Kidney glomerular epithelial cell (primary cell): ENCODE measurements at places on chromosomes 1 and 21.

DNA sequence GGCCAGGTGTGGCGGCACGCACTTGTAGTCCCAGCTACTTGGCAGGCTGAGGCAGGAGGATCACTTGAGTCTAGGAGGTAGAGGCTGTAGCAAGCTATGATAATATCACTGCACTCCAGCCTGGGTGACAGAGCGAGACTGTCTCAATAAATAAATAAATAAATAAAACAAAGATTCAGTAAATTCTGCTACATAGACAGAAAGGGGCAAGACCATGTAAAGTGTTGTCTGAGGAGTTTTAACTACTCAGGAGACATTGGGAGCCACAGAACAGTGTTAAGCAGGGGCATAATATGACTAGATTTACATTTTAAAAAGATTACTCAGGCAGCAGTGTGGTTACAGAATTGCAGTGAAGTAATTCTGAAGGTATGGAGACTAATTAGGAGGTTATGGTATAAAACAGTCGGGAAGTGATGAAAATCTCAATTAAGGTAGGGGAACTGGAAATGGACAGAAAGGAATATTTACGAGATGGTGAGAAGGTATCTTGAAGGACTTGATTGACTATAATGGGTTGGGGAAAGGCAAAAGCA is 94.7 kb downstream of the ATP1B1 start:
- peak; percentile 6 for DNase-seq

DNA sequence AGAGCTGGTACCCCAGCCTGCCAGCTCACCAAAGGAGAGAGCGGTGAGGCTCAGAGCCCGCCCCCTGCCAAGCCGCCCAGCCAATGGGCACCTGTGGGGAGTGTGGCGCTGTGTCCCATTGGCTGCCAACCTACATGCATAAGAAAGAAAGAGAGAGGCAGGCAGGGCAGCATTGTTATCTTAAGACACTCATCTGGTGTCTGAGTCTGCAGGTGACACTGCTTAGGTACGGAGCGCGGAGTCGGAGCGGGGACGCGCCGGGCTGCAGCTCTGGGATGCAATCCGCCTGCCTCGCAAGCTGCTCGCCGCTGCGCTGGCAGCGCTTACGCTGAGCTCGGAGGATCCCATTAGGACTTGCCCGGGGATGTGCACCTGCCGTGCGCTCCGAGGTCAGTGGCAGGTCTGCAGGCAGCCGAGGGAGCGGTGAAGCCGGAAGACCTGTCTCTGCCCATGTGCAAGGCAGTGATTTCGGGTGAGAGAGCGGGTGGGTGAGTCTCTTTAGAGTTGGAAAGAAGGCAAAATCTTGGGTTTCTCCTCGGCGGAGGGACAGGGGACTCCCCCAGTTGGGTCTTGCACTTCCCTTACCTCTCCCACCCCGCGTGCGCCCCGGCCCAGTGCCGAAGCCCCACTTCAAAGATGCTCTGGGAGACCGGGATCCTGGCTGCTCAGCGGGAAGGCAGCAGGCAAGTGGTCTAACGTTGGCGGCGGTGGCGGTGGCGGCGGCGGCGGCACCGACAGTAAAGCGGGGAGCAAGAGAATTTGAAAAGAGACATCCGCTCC is at the start of gene BRINP2:
TSS of gene BRINP2 (plus strand) at position 203 of the 780 bp plus-strand sequence. CDS start 58,919 bp downstream, outside the sequence.
- peak; percentile 67 for DNase-seq

DNA sequence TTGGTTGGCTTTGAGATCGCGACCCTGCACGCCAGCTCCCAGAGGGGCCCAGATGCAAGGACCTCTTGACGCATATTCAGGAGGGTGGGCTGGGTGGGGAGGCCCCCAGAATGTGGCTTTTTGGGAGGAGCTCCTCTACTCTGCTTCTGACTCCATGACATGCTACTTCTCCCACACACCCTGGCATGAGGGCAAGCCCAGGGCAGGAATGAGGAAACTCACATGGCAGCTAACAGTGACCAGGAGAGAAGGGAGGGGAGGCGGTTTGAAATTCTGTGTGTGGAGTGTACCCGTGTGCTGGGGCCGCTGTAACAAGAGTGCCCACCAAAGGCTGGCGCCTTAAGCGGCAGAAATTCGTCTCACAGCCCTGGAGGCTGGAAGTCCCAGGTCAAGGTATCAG is 61.3 kb upstream of the GPR153 start:
- no peak for DNase-seq

- no peak for DNase-seq
These were observed 20.4 kb downstream of the AIM2 start for GRCh38 chr1:159056069-159056698.

GRCh38 chr1:224726441-224727182 is 110.5 kb downstream of the CNIH3 start:
- DNase-seq = peak; percentile 73

GRCh38 chr1:68141071-68142021 is 90.9 kb upstream of the DIRAS3 start:
- peak; percentile 6 for DNase-seq

GRCh38 chr1:42950116-42950481 is 8.6 kb downstream of the SLC2A1 start:
- DNase-seq = no peak

GRCh38 chr1:56435434-56436262 is 143.7 kb downstream of the PLPP3 start:
- DNase-seq = no peak
